ENCODE measurements at places on chromosomes 2 and 18.

DNA sequence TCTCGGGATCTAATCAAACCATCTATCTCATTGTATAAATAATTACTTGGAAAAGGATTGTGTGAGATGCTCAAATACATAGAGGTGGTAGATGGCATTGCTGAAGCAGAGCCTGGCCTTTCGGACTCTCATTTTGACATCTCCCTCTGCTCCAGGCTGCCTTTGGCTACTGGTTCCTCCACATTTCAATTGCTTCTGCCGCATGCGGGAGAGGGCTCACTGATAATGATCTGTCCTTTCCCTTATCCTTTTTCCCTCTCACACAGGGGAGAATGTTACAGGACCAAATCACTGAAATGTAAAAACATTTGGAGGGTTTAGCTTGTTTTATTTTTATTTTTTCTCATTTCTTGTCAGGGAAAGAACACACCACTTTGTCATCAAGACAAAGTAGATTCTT is 380.6 kb upstream of the UBE2E3 start:
- DNase-seq = no peak

GRCh38 chr18:23032030-23032582 is 99.0 kb downstream of the RBBP8 start:
- no peak for DNase-seq

- DNase-seq = no peak
Measured at GRCh38 chr2:143717053-143717452, 587.8 kb downstream of the ARHGAP15 start.

DNA sequence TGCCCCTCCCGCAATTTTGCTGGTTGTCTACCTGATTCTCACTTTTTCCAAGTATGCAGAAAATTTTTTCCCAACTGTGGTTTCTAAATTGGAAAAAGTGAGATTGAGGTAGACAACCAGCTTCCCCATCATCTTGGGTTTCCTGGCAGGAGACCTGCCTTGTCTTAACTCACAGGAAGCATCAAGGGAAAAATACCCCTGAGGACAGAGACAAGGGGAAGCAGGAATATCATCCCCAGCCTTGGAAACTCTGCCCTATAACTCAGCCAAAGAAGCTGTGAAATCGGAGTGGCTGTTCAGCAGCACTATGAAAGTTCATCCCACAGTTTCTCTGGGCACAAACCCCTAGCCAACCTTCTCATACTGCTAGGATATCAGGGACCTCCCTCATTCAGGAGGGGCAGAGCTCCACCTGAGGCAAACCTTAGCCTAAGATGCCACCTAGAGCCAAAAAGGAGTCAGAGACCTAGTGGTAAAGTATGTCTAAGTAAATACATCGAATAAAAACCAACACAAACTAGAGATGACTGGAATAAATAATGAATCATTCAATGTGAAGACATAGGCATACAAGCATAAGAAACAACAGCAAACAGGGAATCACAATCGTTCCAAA is 68.2 kb downstream of the ZSWIM2 start:
- no peak for DNase-seq

GRCh38 chr2:185012643-185013042 is 414.3 kb downstream of the ZNF804A start:
- DNase-seq = no peak

- DNase-seq = no peak
Measured at GRCh38 chr2:134070281-134070741, 183.6 kb upstream of the MGAT5 start.

GRCh38 chr2:83055376-83056010 is 1403.6 kb downstream of the SUCLG1 start:
- no peak for DNase-seq

DNA sequence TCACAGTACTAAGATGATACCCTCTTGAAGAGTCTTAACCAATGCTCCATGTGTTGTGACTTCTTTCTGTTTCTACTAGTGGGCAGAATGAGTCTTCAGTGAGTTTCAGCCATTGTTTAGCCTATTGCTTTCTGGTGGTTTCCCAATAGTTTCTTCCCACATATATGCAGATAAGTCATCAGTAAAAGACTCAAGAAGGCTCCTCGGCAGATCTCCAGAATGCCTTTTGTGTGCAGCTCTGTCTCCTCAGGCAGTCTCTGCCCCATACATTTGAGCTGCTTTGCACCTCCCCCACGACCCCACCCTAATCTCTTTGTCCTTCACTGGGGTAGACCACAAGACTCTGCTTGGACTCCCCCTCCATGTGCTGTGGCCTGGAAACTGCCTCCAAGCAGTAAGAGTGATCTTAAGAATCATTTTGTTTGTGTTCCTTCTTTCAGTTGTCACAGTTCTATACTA is 71.6 kb upstream of the CHRNA1 start:
- peak; percentile 54 for DNase-seq

DNA sequence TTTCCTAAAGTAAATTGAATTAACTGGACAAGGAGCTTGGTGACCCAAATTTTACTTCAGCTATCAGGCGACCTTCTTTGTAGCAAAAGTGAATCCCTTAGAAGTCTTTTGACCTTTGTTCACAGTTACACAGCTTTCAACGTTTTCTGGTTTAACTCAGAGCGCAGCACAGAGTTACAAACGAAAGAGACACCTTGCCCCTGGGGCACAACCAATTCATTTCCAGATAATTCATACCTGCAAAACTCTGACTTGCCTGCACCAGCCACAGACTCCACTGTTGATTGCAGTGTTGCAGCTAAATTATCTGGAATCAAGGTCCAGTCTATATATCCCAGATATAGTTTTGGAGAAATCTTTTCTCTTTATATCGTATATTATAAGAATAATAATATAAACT is 358.6 kb upstream of the VWC2L start:
- DNase-seq = no peak

DNA sequence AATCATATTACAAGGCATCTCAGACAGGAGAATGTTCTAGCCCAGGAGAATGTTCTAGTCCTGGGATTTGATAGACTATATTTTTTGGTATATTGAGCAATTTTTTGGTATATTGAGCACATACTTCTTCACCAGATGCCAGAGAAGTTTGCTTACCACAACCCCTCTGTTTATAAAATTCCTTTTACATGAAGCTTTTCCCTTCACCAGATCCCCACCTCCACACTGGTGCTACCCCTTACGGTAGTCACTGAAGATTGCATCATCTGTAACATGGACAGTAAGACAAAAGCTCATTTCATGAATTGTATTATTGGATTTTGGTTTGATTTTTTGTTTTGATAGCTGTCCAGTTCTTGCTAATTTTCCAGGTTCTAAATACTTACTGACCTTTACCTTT is 7.2 kb upstream of the HNMT start:
- DNase-seq = no peak

- no peak for DNase-seq
Measured at GRCh38 chr2:90207454-90208058, 1516.1 kb downstream of the RPIA start.

Data from stimulated activated naive CD4-positive, alpha-beta T cell treated with Interleukin-2 at 50 U/mL for 16 hours (primary cell).